ENCODE measurements at places on chromosomes 5 and 9. TPM values are rescaled to one million over a fixed set of nuclear protein-coding genes. Genes with fewer than 3 reads are reported as not detected.
A peak's percentile ranks its signal among the peaks of the same experiment; 100 is the strongest.

- no peaks in the 10 kb centered on the region for H3K27me3 ChIP-seq
- H3K27ac ChIP-seq: no peak overlapping the region
- H3K4me1 ChIP-seq: no peaks in the 10 kb centered on the region
- no peaks in the 10 kb centered on the region for H3K36me3 ChIP-seq
Measured at GRCh38 chr9:8384091-8384490, 584.5 kb upstream of the DMAC1 start.

The KIF12 gene
- total RNA-seq: 6.3 TPM

- H3K36me3 ChIP-seq: no peaks in the 10 kb centered on the region
- H3K4me1 ChIP-seq: no peaks in the 10 kb centered on the region
- no peak for DNase-seq
- no peak overlapping the region for H3K4me3 ChIP-seq
- no peak overlapping the region for H3K27ac ChIP-seq
Measured at GRCh38 chr9:137522746-137523455, 27.3 kb downstream of the PNPLA7 start.

GRCh38 chr5:50767588-50767987 is 101.2 kb downstream of the PARP8 start:
- H3K36me3 ChIP-seq: no peaks in the 10 kb centered on the region
- H3K4me3 ChIP-seq: no peak overlapping the region
- no peak for DNase-seq
- no peaks in the 10 kb centered on the region for H3K4me1 ChIP-seq
- H3K27me3 ChIP-seq: no peaks in the 10 kb centered on the region

DNA sequence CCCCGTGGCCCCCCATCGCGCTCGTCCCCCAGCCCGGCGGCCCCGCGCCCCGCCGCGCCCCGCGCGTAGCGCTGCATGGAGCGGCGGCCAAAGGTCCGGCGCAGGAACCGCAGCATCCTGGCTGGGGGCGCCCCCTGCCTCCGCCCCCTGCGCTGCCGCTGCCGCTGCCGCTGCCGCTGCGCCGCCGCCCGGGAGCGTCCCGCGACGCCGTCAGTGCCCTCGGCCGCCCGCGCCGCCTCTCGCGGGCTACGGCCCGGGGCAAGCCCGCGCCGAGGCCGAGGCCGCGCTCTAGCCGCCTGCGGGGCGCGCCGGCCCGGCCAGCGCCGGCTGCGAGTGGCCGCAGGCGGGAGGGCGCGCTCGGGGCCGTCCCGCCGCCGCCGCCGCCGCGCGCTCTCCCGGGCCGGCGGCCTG is 523 bp downstream of the EPB41L4B start:
- no peaks in the 10 kb centered on the region for H3K36me3 ChIP-seq
- H3K4me3 ChIP-seq: no peak overlapping the region
- H3K4me1 ChIP-seq: peaks cover 39% of the 10 kb centered on the region
- H3K27ac ChIP-seq: no peak overlapping the region

GRCh38 chr9:7534211-7534935 is 265.2 kb downstream of the DMAC1 start:
- no peaks in the 10 kb centered on the region for H3K36me3 ChIP-seq
- no peak for DNase-seq
- no peak overlapping the region for H3K27ac ChIP-seq
- H3K4me1 ChIP-seq: no peaks in the 10 kb centered on the region
- no peaks in the 10 kb centered on the region for H3K27me3 ChIP-seq
- H3K4me3 ChIP-seq: no peak overlapping the region

The DMRT2 gene
- total RNA-seq: not detected

DNA sequence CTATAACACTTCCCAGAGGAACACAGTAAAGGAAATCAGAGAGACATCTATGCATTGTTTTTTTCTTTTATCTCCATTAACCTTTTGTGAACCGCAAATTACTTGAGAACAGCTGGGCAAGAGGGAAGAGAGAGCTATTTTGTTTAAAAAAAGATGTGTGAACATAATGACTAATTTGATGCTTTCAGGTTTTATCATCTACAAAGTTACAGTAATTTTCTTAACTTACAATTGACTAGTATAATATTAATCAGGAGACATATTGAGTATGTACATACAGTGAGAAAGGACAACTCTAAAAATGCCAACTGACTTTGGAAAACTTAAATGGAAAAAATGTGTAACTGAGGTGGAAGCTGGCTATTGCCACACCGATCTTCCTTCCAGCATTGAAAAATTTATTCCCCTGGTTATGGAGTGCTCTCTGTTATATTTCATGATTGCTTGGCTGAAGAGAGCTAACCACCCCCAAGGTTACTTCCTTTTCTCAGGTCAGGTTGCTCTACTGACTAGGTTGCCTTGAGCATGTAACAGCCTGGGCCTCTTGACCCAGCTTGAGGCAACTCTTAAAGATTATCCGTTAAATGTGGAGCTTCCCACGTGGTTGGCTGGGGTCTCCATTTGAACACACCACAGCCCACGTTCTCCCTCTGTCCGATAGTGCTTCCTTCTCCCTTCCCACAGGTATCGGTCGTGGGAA is 62.6 kb upstream of the C6 start:
- H3K36me3 ChIP-seq: no peaks in the 10 kb centered on the region
- no peak overlapping the region for H3K4me3 ChIP-seq
- peaks cover 15% of the 10 kb centered on the region for H3K4me1 ChIP-seq
- no peaks in the 10 kb centered on the region for H3K27me3 ChIP-seq
- H3K27ac ChIP-seq: no peak overlapping the region

DNA sequence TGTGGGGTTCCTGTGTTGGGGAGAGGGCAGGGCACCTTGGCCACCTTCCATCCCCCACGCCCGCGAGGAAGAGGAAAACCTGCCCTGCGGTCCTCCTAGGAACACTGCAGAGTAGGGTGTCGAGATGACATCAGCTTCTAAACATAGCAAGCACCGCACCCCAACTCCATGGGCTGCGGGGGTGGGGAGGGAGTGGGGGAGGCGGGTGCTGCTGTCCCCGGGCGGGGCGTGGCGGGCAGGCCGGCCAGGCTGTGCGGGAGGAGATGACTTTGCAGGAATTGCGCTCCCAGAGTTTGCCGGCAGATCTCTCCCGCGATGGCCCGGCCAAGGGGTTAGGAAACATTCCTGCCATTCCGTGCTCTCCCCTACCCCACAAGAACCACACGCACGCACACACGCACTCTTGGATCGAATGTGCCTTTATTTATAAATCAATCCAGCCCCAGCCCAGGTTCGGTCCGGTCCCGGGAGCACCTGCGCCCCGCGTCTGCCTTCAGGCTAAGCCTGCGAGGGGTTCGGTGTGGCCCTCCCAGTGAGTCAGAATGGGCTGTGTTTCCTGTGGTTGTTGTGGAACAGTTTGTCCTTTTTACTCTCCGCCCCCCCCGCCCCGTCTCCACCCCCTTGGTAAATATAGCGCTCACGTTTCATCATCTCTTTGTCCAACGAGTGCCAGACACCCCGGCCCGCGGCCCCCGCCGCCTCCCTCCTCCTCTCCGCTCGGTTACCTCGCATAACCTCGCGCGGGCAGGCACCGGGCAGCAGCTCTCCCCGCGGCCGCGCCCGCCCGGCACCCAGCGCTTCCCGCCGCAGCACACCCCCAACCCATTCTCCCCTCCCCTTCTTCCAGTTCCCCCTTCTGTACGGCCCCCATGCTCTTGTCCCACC is 5.3 kb upstream of the KLF9 start:
- DNase-seq: peak; percentile 80
- H3K4me1 ChIP-seq: peaks cover 28% of the 10 kb centered on the region
- peak overlapping the region; percentile 75 for H3K27ac ChIP-seq
- no peaks in the 10 kb centered on the region for H3K36me3 ChIP-seq
- peaks cover 5% of the 10 kb centered on the region for H3K27me3 ChIP-seq
- peak overlapping the region; percentile 72 for H3K4me3 ChIP-seq

The CCL28 gene
- total RNA-seq: 8.1 TPM

DNA sequence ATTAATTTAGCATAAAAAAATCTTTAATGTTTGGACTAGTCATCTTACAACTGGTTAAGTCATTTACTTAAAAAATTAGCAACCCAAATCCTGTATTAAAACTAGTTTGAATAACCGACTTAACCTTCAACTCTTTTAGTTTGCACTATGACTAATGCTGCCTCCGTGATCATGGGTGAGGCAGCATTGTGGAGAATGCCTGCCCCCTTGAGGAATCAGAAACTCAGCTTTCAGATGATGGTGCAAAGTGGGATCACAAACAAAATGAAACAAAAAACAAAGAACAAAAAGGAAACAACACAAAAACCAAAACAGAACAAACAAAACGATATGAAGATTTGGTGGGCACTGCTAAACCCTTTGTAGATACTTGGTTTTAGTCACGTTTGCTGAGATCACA is 127.0 kb upstream of the PALM2AKAP2 start:
- H3K4me3 ChIP-seq: 0 out of 2 replicates have a peak overlapping the region, but pooled peaks have one; percentile 2
- DNase-seq: peak; percentile 76
- no peaks in the 10 kb centered on the region for H3K27me3 ChIP-seq
- no peaks in the 10 kb centered on the region for H3K36me3 ChIP-seq

DNA sequence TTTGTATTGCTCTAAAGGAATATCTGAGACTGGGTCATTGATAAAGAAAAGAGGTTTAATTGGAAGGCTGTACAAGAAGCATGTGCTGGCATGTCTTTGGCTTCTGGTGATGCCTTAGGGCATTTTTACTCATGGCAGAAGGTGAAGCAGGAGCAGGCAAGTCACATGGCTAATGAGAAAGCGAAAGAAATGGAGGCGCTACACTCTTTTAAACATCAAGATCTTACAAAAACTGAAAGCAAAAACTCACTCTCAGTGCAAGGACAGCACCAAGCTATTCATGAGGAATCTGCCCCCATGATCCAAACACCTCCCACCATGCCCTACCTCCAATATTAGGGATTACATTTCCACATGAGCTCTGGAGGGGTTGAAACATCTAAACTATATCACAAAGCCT is 1458.8 kb upstream of the ACO1 start:
- H3K27me3 ChIP-seq: no peaks in the 10 kb centered on the region
- H3K4me3 ChIP-seq: no peak overlapping the region
- no peaks in the 10 kb centered on the region for H3K36me3 ChIP-seq
- DNase-seq: no peak
- no peak overlapping the region for H3K27ac ChIP-seq

DNA sequence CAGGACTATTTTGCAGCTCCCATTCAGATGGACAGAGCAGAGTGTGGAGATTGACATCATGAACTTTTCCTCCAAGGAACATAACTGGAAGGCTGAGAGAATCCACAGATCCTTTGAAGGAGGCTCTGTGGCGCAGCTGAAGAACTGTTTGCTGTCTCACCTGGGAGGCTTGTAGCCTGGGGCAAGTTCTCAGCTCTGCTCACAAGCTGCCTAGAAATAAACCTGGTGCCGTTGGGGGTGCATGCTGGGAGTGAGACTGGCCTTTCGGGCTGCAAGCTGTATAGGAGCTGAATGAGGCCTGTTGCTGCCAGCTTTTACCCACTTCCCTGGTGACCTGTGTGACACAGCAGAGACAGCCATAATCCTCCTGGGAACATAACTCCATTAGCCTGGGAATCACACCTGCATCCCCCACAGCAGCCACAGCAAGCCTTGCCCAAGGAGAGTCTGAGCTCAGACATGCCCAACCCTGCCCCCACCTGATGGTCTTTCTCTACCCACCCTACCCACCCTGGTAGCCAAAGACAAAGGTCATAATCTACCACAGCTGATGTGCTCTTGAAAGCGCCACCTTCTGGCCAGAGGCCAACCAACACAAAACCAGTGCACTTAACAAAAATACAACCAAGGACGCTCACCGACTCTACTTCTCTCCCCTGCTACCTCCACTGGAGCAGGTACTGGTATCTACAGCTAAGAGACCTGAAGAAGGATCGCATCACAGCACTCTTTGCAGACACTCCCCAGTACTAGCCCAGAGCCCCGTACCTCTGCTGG is 205.1 kb upstream of the MRPS30 start:
- no peak overlapping the region for H3K4me3 ChIP-seq
- peak; percentile 13 for DNase-seq
- H3K36me3 ChIP-seq: no peaks in the 10 kb centered on the region
- no peak overlapping the region for H3K27ac ChIP-seq
- H3K27me3 ChIP-seq: peaks cover 19% of the 10 kb centered on the region
- H3K4me1 ChIP-seq: no peaks in the 10 kb centered on the region

The GRM6 gene
- total RNA-seq: not detected

DNA sequence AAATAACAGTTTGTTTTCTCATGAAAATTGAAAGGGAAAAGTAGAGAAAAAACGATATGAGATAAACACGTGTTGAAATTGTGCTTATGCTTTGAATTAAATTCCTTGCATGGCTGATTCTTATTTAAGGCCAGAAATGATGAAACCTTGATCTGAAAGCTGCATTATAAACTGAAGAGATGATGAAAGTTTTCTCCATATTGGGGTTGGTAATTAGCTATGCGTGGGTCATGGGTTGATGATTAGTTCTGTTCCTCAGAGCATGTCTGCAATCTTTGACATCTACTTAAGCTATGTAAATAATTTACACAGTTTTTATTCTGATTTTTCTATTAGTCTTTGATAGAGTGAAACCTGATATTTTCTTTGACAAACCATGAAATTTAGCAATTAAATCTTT is 264.1 kb downstream of the CD180 start:
- H3K4me3 ChIP-seq: no peak overlapping the region
- no peaks in the 10 kb centered on the region for H3K36me3 ChIP-seq
- peaks cover 8% of the 10 kb centered on the region for H3K4me1 ChIP-seq
- peak overlapping the region; percentile 49 for H3K27ac ChIP-seq

DNA sequence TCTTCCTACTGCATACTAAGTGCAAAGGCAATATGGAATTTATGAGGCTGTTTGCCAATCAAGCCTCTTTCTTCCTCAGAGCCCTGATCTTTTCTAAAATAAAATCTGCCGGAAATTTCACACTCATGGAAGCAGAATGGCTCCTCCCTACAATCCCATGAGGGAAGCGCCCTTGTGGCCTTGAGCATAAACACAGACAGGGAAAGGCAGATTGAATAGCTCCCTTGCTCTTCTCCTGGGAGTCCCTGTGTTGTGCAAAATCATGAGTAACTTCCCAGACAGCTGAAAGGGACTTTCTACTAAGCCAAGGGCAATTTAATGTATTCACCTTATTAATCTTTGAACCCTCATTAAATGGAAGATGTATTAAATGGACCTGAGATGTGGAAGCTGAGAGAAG is 226.1 kb upstream of the PIK3R1 start:
- H3K36me3 ChIP-seq: no peaks in the 10 kb centered on the region
- DNase-seq: no peak
- no peak overlapping the region for H3K27ac ChIP-seq
- no peak overlapping the region for H3K4me3 ChIP-seq
- H3K4me1 ChIP-seq: no peaks in the 10 kb centered on the region

DNA sequence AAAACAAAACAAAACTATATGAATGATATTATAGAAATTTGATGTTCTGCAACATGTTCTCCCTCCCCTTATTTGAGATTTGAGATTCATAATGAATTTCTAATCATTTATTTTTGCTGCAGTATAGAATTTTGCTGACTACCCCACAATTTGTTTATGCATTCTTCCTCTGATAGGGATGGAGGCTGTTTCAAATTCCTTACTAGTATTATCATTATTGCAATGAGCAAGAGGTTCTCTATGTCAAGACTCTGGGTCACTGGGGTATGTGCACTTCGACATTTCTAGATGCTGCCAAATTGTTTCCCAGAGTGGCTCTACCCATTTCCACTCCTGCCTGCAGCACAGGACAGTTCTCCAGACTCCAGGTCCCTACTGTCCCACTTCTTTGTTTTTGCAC is 54.9 kb upstream of the DAB2IP start:
- DNase-seq: no peak
- no peak overlapping the region for H3K27ac ChIP-seq
- H3K4me3 ChIP-seq: no peak overlapping the region
- H3K36me3 ChIP-seq: no peaks in the 10 kb centered on the region
- peaks cover 13% of the 10 kb centered on the region for H3K4me1 ChIP-seq

GRCh38 chr5:76331126-76331525 is 72.0 kb upstream of the IQGAP2 start:
- no peak overlapping the region for H3K4me3 ChIP-seq
- no peak for DNase-seq
- H3K27ac ChIP-seq: no peak overlapping the region
- H3K36me3 ChIP-seq: no peaks in the 10 kb centered on the region

Measured in PC-3 (cell line).